SJSA1 (cell line): ENCODE measurements at places on chromosomes 13 and 19.

- no peak overlapping the region for H3K27ac ChIP-seq
- no peaks in the 10 kb centered on the region for H3K36me3 ChIP-seq
- DNase-seq, result no peak
- H3K4me3 ChIP-seq, result no peak overlapping the region
- H3K4me1 ChIP-seq, result peaks cover 9% of the 10 kb centered on the region
These were observed 10.6 kb upstream of the LRRC25 start for GRCh38 chr19:18408053-18408476.

GRCh38 chr13:20337884-20338551 lies 105.9 kb upstream of the GJB6 start:
- H3K27me3 ChIP-seq, result no peaks in the 10 kb centered on the region
- H3K36me3 ChIP-seq, result no peaks in the 10 kb centered on the region
- no peak overlapping the region for H3K27ac ChIP-seq
- no peak overlapping the region for H3K4me3 ChIP-seq
- DNase-seq, result no peak

GRCh38 chr13:109154546-109154945 lies 525.1 kb downstream of the MYO16 start:
- peak; percentile 100 for DNase-seq
- H3K4me1 ChIP-seq, result peaks cover 80% of the 10 kb centered on the region
- no peaks in the 10 kb centered on the region for H3K36me3 ChIP-seq
- H3K4me3 ChIP-seq, result peak overlapping the region; percentile 0; the same call in 1 of the 2 replicates

DNA sequence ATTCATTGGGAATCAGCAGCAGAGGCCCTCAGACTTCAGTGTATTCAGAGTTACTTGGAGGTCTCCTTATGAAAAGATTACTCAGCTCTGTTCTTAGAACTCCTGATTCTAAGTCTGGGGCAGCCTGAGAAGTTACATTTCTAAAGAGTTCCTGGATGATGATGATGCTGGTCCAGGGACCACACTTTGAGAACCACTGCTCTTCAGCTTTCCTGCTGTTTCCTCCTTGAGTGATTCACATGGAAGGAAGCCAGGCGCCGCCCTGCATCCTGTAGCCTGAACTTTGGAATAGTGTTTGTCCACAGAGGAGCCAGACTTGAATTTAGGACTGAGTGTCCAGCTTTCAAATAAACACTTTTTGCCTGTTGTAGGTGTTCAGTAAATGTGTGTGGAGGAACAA lies 2.9 kb downstream of the CEBPG start:
- H3K4me3 ChIP-seq, result no peak overlapping the region
- H3K27me3 ChIP-seq, result no peaks in the 10 kb centered on the region
- H3K4me1 ChIP-seq, result peaks cover 50% of the 10 kb centered on the region
- H3K36me3 ChIP-seq, result peaks cover 41% of the 10 kb centered on the region

- H3K4me1 ChIP-seq, result peaks cover 16% of the 10 kb centered on the region
- no peaks in the 10 kb centered on the region for H3K36me3 ChIP-seq
- H3K27ac ChIP-seq, result peak within 1 kb of the TSS; percentile 56
- no peaks in the 10 kb centered on the region for H3K27me3 ChIP-seq
- DNase-seq, result peak; percentile 99
These were observed at the start of gene ZNF837 for GRCh38 chr19:58380662-58381459. TSS of gene ZNF837 (minus strand) at chr19:58381030. CDS start at chr19:58369332, 11,698 bp downstream.

DNA sequence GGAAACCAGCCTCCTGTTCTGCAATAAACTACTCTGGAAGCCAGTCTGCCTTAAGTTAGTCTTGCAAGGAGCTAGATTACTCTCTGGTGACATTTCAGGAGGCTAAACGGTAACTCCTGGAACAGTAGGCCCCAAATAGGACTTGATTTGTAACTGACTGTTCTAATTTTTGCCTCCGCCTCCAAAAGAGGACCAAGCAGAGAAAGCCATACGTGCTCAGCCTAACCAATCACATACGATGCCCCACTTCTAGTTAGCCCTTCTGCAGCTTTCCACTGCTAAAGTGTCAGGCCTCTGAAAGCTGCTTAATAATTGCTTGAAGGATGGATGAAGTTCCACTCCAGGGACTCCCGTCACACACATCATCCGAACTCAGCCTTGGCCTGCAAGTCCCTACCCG lies 744 bp downstream of the ZNF805 start:
- H3K4me1 ChIP-seq, result peaks cover 13% of the 10 kb centered on the region
- peak overlapping the region; percentile 87 for H3K4me3 ChIP-seq
- DNase-seq, result no peak
- peaks cover 21% of the 10 kb centered on the region for H3K36me3 ChIP-seq
- no peaks in the 10 kb centered on the region for H3K27me3 ChIP-seq

GRCh38 chr19:16470541-16470910 lies 1.2 kb downstream of the EPS15L1 start:
- H3K4me1 ChIP-seq, result peaks cover 23% of the 10 kb centered on the region
- DNase-seq, result no peak
- no peaks in the 10 kb centered on the region; the same call in 1 of the 2 replicates for H3K27me3 ChIP-seq
- H3K27ac ChIP-seq, result no peak overlapping the region

DNA sequence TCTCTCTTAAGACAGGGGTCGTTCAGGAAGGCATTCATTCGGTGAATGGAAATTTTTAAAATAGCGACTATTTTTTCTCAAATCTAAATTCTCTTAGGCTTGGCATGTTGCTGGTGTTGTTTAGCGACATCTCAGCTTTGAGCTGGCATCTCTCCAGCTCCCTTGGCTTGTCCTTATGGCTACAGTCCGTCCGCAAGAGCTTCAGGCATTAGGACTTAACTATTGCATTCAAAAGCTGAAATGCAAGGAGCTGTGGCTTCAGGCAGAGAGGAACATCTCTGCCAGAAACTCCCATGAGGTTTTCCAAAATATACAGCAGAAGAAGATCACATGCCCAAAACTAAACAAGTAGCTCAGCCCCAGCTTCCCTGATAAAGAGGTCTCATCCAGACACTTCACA lies 578.5 kb downstream of the EFNB2 start:
- H3K27ac ChIP-seq, result no peak overlapping the region
- no peaks in the 10 kb centered on the region for H3K36me3 ChIP-seq
- H3K4me1 ChIP-seq, result no peaks in the 10 kb centered on the region
- no peak for DNase-seq
- H3K27me3 ChIP-seq, result no peaks in the 10 kb centered on the region
